Stimulated activated CD4-positive, alpha-beta T cell treated with anti-CD3 and anti-CD28 coated beads, TNF-alpha, amount 100 ng/mL, for 1 hour (primary cell): ENCODE measurements at places on chromosomes 1 and 21.

DNA sequence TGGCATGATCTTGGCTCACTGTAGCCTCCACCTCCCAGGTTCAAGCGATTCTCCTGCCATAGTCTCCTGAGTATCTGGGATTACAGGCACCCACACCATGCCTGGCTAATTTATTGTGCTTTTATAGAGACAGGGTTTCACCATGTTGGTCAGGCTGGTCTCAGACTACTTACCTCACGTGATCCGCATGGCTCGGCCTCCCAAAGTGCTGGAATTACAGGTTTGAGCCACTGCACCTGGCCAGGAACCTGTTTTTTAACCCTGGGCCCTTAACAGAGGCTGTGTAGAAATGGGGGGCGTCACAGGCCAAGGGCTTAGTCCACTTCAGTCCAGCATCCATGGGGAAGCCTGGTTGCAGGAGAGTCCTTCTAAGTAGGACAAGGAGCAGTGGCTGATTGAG is 9.3 kb downstream of the FBLIM1 start:
- DNase-seq = no peak

DNA sequence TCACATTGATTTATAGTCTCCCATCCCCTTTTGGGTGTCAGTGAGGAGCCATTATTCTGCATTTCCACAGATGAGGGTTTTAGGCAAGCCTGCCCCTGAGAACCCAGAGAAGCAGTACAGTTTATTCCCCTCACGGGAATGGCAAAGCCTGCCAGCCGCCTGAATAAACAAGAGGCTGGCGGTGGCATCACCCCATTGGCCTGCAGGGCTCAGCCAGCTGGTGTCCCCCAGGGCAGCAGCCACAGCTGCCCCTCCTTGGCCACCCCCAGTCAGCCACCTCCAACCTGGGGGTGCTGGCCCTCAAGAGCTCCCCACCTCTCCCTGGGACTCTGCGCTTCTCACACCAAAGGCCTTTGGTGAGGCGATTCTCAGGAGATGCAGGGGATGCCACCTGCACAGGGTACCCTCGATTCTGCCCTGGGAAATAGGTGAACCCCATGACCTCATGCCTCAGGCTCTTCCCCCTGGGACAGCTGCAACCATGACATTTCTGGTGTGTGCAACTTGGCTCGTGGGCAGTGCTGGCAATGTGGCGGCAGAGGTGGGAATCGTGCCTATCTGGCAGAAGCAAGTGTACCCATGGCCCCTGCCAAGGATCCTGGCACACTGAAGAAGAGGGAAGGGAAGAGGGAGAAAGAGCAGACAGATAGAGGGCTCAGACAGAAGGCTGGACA is 14.0 kb downstream of the OLFML2B start:
- no peak for DNase-seq

DNA sequence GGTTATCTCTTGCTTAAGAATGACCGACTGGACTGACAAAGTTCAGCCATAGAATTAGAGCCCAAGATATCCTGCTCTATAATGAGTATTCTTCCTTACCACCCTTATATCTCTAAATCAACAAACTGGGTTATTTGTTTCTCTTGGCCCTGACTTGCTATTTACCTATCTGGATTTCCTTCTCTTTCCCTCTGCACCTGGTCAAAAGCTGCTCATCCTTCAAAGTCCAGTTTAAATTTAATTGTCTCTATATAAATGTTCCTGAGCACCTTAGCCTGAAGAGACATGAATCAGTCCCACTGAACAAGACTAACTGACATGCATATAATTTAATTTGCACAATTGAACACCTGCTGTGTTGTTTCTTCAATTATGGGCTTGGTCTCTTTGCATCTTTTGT is 127.1 kb upstream of the KCNJ15 start:
- DNase-seq = no peak

GRCh38 chr1:89555550-89555949 is 30.9 kb downstream of the LRRC8B start:
- DNase-seq = no peak

DNA sequence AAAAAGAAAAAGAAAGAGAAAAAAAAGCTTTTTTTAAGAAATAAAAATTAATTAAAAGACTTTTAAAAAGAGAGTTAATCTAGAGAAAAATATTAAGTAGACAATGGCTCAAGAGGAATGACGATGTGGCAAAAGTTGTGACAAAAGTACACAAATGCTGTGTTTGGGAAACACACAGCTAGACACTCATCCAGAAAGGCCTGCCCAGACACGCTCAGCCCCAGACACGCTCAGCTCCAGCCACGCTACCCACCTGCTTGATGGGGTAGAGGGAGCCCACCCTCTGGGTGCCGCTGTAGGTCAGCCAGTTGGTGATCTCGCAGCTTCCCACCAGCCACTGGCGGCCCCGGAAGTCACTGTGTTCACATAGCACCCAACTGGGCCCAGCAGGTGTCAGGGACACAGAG is 10.2 kb downstream of the CD52 start:
- DNase-seq = no peak

- DNase-seq = no peak
Observed at GRCh38 chr1:110055493-110056284, 14.8 kb downstream of the ALX3 start.

GRCh38 chr1:185727726-185728125 is 6.5 kb upstream of the HMCN1 start:
- no peak for DNase-seq

- no peak for DNase-seq
Observed at GRCh38 chr1:73903092-73903491, 294.9 kb downstream of the LRRIQ3 start.

GRCh38 chr1:40592107-40592803 is 60.8 kb downstream of the ZNF684 start:
- no peak for DNase-seq

GRCh38 chr1:223430236-223430635 is 37.0 kb downstream of the CCDC185 start:
- no peak for DNase-seq

DNA sequence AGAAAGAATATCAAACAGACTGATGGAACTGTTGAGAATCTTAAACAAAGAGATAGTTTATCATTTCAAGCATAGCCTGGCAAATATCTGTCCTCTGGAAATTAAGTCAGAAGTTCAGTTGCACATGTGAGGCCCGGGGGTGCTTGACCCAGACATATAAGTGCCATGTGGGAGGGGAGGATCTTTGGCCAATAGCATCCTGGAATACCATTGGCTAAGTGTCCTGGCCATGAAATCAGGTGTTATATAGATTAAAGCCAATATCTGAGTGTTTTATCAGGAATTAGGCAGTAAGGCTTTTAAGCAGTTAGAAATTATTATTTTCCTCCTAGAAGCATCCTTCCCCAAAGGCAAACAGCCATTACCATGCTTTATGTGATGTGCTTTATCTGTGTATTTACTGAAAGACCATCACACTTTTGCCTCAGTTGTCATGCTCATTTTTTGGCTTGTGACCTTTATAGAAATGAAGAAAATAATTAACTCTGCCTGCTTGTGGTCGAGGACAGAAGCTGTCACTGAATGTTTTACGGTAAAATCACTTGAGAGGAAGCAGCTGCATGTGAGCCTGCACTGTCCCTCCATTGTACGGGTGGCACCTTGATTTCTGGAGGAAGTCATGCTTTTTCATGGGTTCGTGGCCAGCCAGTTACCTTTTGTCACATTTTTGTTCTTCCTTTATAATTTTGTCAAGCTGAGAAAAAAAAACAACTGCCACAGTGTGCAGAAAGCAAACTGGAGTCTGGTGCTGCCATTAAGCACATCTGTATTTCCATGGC is 259.9 kb upstream of the FMN2 start:
- no peak for DNase-seq
